Stimulated activated CD8-positive, alpha-beta memory T cell treated with anti-CD3 and anti-CD28 coated beads, Interleukin-7, amount 100 ng/mL, for 24 hours (primary cell): ENCODE measurements at places on chromosomes 11 and 22.

GRCh38 chr22:31748490-31748889 lies 1.4 kb downstream of the PRR14L start:
- DNase-seq = no peak

DNA sequence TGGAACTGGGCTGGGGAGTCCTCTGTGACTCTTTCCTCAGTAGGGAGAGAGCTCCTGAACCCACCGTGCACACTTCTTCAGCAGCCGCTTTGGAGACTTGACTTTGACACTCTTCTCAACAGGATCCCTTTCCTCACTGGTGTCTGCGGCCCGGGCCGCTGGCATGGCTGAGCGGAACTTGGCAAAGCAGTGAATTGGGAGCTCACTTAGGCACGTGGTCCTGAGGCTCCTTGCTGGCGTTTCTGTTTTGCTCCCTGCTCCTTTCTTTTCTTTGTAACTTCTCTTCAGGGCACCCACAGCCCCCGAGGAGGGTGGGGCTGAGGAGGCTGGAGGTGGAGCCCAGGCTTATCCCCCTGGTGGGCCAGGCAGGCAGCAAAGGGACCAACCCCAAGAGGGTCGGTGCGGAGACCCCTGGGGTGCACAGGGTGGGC lies 8.4 kb upstream of the KCNQ1OT1 start:
- DNase-seq = no peak

GRCh38 chr11:74055938-74056337 lies 47.1 kb upstream of the UCP3 start:
- no peak for DNase-seq

- no peak for DNase-seq
These were observed 87.8 kb upstream of the DRD2 start for GRCh38 chr11:113562981-113563461.

DNA sequence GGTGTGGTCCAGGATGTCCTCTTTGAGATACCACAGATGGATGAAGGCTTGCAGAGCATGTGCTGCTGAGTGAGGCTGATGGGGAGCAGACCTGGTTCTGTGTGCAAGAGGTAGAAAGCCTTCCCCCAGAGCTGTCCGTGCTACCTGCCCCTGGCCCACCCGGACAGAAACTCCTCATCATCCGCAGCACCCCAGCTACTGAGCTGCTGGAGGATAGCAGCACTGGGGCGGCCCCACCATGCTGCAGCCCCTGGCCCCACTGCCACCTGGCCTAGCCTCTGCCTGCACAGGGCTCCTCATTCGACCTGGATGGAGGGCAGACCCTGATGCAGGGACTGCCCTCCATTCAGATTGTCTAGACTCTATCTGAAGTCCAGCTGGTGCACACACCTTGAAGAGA lies 50.5 kb downstream of the NCAPD3 start:
- no peak for DNase-seq

DNA sequence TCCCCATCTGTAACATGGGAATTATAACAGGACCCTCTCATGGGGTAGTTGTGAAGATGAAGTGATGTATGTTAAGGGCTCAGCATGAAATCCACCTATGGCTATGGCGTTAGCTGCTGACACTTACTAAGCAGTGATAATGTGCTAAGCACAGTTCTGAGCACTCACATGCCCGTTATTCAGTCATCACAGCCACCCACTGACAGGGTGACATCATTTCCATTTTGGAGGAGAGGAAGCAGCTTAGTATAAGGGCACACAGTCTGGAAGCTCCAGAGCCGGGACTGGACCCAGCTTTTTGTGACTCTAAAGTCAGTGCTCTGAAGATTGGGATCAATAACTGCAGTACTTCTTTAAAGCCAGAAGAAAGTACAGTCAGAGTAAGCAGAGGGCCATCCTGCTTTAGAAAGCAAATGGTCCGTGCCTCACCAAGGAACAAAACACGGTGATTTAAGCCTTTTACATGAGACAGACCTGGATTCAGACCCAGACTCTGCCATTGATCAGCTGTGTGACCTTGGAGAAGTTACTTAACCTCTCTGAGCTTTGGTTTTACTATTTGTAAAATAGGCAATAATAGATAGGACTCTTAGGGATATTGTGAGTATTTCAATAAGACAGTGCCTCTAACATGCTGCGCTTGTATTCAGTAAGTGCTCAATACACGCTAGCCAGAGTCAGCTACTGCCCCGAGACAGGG lies 61.5 kb downstream of the SGSM1 start:
- no peak for DNase-seq

DNA sequence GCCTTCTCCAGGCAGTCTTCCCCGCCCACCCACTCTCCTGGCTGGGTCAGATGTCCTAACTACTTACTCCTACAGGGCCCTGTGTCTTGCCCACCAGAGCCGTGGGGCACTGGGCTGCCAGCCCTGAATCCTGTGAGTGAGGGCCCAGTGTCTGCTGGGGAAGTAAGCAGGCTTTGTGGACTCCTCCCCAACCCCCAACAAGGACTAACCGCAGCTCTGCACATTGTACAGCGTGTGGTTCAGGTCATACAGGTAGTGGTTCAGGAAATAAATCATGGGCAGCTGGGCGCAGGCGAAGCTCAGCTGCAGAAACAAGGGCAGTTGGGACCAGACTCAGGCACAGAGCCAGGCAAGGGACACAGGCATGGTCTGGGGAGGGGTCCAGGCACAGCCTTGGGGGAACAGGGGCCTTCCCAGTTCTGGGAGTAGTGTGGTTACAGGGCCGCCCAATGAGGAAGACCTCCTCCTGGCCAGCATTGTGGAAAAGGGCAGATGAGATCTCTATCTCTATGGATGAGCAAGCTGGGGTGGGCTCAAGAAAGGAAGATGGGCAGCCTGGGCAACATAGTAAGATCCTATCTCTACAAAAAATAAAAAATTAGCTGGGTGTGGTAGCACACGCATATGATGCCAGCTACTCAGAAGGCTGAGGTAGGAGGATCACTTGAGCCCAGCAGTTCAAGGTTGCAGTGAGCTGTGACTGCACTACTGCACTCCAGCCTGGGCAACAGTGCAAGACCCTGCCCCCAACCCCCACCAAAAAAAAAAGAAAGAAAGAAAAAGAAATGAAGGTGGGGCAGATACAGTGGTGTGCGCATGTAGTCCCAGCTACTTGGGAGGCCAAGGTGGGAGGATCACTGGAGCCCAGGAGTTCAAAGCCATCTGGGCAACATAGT lies 5.5 kb downstream of the UNC93B1 start:
- DNase-seq = no peak

DNA sequence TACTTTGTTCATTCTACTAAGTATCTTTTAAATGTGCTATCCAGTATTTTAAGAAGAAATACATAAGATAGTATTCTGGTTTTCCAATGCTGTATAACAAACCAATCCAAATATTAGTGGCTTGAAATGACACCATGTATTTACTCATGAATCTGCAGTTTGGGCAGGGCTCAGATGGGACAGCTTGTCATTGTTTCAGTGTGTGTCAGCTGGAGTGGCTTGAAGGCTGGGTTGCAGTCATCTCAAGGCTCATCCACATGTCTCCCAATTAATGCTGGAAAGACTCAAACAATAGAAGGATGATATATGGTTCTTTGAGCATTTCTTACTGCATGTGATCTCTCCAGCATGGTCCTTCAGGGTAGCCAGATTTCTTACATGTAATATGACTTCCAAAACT lies 146.2 kb downstream of the ARHGAP42 start:
- DNase-seq = no peak

DNA sequence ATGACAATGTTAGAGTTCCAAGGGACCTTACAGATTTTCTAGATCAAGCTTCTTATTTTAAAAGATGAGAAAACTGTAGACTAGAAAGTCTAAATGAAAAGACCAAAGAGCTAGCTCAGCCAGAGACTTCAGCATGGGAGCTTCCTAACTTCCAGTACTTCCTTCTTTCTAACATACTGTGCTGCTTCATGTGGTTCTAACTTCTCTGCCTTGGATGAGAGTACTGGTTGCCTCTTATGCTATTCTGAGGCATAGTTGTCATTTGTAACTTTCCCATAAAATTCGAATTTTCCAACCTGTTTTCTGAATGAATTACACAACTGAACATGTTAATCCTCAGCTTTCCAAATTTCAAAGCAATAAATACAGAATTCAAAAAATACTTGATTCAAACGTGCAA lies 1.8 kb downstream of the MTMR2 start:
- no peak for DNase-seq

GRCh38 chr11:7143908-7144307 lies 55.1 kb downstream of the RBMXL2 start:
- DNase-seq = no peak

GRCh38 chr22:27046603-27047002 lies 389.2 kb downstream of the MIAT start:
- no peak for DNase-seq

GRCh38 chr11:65486570-65487466 lies 12.0 kb upstream of the MALAT1 start:
- DNase-seq = no peak

DNA sequence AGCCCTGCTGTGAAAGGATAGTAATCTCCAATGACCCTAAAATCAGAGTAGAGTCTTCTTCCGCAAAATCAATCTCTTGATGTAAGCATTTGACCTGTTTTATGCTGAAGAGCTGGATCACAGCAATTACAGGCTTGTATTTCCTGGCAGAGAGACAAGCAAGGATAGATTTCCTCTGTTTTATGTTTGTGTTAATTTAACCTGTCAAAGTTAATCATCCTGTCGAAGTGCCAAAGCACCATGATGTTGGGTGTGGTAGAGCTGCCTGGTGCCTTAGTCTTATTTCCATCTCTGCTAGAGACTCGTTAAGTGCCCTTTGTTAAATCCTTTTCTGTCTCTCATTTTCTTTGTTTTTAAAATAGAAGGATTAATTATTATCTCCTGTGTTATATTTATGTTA lies 248.1 kb downstream of the CNTN5 start:
- no peak for DNase-seq

DNA sequence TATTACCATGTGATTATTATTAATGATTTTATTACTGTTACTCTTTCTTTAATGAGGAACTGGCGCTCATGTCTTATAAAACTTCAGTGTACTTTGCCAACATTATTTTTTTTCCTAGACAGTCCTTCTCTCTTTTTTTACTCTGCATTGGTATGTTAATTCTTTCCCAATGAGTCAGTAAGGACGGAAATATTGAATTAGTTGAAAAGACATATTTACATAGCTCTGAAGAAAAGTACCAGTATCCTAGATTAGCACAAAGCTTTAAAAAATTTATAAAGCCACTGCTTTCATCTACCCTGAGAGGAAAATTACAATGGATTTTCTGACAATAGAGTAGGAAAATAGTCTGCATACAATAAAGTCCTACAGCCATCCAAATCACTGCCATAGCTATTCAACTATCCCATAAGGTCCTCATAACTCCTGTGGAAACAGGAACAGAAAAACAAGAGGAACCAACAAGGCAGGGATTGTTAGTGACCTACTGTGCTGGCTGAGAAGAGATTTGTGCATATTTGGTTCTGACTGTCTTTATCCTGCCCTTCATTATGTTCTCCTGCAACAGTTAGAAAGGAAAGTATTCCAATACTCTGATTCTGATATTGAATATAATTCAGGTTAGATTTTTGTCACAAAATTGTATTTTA lies 314.4 kb downstream of the AASDHPPT start:
- DNase-seq = no peak

DNA sequence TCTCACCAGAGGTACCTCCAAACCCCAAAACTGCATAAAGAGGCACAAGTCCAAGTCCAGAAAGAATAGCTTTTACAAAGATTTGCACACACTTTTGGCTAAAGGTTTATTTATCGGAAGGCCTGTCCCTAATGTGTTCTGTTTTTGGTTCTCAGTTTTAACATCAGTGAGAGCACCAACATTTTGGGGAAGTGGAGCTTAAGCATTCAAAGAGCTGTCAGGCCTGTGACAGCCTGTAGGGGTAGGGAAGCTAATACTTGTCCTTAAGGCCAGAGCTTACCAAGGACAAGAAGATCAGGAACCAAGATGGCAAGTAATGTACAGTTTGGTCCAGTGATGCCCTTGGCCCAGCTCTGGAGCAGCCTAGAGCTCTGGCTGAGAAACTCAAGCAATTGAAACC lies 38.9 kb upstream of the SCUBE2 start:
- no peak for DNase-seq

GRCh38 chr11:114091516-114092397 lies 32.2 kb downstream of the ZBTB16 start:
- no peak for DNase-seq

DNA sequence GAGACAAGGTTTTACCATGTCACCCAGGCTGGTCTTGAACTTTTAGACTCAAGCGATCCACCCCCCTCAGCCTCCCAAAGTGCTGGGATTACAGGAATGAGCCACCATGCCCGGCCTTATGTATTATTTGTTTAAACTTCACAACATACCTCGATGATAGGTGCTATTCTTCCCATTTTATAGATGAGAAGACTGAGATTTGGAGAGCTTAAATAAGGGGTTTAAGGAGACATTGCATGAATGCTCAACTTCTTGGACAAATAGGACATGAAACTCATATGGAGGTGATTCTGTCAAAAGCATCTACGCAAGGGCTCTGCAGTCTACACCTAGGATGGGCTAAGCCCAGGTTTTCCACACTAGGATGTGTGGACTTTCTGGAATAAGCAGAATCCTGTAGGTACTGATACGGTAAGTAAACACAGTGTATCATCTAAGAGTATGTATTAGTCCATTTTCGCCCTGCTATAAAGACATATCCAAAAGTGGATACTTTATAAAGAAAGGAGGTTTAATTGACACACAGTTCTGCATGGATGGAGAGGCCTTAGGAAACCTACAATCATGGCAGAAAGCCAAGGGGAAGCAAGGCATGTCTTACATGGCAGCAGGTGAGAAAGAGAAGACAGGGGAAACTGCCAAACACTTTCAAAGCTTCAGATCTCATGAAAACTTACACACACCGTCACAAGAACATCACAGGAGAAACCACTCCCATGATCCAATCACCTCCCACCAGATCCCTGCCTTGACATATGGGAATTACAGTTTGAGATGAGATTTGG lies 62.8 kb upstream of the CAPRIN1 start:
- no peak for DNase-seq

DNA sequence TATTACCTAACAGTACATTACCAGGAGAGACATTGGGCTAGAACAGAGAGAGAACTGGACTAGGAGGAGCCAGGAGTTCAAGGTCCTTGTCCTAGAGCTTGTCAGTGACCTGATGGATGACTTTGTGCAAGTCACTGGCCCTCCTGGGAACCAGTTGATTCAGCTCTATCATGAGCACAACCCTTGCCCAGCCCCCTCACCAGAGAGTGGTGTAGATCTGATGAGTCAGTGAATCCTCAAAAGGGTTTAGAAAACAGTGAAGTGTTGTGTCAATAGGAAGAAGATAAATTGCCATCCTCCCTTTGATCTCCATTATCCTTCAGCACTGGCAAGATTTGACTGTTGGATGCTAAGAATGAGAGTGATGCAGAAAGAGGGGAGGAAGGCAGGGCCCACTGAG lies 24.3 kb downstream of the NEU3 start:
- no peak for DNase-seq

GRCh38 chr22:36852056-36852973 lies 8.5 kb upstream of the NCF4 start:
- DNase-seq = no peak

DNA sequence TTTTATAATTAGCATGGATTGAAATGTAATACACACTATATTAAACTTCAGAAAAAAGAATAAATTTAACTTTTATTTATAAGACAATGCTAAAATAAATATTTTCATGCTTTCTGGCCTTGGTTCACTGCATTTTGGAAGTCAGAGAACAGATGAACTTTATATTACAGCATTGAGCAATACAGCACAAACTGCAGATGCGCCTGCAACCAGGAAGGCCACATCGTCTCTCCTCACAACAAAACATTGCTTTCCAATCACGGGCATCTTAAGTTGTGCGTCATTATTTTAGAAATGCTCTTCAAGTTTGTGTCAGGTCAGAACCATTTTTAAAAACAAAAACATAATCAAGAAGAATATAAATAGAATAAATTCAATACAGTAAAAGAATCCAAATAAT lies 89.3 kb upstream of the CEP126 start:
- DNase-seq = no peak

- no peak for DNase-seq
These were observed 574 bp downstream of the PRSS23 start for GRCh38 chr11:86800960-86801272.
